ENCODE measurements at places on chromosomes 2 and 18.

DNA sequence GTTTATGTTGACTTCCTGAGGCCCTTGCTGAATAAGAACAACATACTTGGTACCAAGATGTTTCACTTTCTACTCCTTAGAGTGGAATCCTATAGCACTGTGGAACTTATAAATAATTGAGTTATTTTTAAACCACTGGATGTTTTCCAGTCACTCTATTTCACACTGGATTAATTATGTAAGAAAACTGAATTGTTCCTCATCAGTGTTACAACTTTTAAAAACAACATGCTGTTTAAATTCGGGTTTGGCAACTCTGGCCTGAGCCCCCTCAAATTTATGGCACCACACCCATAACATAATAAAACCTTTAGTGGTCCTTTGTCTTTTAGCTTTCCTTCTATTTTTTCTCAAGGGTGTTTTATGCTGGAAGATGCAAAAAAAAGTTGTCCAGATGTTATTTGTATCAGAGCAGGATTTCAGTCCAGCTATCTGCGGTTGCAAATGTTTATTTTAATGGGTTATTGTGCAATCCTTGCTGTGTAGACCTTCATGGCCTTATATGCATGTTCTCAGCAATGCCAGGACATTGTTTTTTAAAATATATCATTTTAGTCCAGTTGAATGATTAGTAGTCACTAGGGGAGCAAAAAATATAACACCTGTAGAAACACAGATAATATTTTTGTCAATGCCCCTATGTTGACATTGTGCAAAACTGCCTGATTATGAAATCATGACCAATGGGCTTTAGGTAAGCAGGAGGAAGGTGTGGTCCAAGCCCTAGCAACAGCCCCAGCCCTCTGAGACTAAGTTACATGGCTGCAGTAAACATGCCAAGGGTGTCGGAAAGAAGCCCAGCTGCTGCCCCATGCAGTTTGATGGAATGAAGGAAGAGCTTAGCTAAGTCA lies 638.0 kb upstream of the ZEB2 start:
- no peak for DNase-seq

GRCh38 chr2:101307950-101308431 lies 510 bp downstream of the RNF149 start:
- peak; percentile 15 for DNase-seq

- peak; percentile 93 for DNase-seq
These were observed 35.4 kb downstream of the MYL12B start for GRCh38 chr18:3297025-3297984.

GRCh38 chr2:197571627-197572271 lies 55.9 kb downstream of the MOB4 start:
- peak; percentile 3 for DNase-seq

- no peak for DNase-seq
These were observed 12.2 kb upstream of the ATP6V1B1 start for GRCh38 chr2:70923378-70924015.

GRCh38 chr2:74181739-74182138 lies 3.1 kb upstream of the MOB1A start:
- DNase-seq: peak; percentile 83

DNA sequence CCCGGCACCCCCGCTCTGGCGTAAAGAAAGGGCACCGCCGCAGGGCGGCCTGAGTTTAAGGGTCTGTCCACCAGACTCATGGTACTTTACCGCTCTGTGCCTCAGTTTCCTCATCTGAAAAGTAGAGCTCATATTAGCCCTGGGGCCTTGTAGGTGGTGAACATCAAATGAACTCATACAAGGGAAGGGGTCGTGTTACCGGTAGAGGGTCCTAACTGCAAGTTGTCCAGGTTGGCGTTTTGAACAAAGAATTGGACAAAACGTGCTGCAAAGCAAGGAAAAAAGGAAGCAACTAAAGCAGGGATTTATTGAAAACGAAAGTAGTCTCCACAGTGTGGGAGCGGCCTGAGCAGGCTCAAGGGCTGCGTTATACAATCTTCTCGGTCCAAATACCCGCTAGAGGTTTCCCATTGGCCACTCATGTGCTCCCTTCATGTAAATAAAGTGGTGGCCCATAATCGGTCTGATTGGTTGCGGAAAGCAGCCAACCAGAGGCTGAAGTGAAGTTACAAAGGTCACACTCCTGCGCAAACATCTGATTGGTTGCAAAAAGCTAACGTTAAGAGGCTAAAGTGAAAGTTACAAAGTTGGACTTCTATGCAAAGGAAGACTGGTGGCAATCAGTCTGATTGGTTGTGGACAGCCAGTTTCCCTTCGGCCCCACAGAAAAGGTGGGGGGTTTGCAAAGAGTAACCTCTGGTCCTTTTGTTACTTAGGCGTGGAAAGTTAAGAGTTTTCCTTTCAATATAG lies 80.7 kb upstream of the LDLRAD4 start:
- no peak for DNase-seq

- no peak for DNase-seq
These were observed 190.2 kb downstream of the SETBP1 start for GRCh38 chr18:44870631-44871502.

DNA sequence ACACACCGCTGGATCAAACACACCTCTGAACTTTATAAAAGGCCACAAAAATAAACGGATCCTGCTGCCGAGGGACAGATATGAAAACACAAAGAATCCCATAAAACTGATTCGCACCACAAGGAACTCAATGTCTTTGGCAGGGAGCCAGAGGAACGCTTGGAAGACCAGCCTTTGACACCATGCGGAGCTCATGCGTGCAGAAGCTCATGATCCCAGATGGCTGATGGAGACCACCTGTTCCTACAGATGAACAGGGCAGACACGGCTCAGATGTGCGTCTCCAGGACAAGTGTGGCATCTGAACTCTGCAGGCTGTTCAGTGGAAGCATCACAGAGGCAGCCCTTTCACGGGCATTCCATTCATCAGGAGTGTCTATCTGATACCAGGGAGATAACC lies 24.9 kb downstream of the COPS9 start:
- peak; percentile 89 for DNase-seq

DNA sequence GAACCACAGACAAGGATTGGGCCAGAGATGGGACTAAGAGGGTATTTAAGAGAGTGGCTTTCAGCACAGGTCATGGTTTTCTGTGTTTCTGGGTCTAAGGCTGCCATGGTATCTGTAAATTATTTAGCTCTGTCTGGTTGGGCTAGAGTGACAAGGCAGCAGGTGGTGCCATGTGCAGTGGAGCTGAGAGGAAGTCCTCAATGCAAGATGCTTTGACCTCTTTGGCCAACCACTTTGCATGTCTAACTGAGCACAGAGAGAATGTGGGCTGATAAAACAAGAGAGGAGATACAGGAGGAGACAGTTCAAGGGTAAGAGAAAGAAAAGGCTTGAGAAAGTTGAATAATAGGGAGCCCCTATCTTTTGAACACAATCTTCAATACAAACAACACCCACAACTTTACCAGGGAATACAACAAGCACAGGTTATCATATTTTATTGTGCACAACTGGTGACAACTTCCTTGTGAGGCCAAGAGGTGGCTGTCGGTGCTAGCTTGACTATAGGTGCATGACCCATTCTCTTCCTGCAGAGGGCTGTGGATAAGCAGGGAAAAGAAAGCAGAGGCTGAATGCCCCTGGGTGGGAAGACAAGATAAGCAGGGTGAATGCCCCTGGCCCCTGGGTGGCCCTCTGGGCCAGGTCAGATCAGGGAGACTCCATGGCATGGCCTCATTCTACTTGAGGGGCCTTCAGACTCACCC lies 12.3 kb downstream of the FLACC1 start:
- no peak for DNase-seq

GRCh38 chr2:9795071-9795470 lies 48.2 kb upstream of the TAF1B start:
- DNase-seq: no peak

DNA sequence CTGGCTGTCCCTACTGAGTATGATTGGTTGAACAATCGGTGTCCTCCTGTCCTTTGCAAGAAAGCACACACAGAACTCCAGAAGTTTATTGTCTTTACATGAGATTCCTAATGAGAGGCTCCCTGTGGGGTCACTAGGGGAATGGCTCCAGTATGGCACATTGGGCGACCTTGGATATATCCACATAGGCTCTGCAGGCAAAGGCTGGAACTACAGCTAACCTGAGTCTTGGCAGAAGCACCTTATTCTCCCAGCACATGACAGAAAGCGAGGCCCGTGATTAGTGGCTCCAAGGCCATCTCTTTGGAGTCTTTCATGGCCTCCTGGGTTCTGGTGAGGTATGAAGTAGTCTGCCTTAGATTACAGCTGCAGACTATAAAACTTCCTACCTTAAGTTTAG lies 49.0 kb downstream of the ZDBF2 start:
- no peak for DNase-seq

GRCh38 chr2:37786854-37787253 lies 115.4 kb upstream of the CDC42EP3 start:
- peak; percentile 90 for DNase-seq

DNA sequence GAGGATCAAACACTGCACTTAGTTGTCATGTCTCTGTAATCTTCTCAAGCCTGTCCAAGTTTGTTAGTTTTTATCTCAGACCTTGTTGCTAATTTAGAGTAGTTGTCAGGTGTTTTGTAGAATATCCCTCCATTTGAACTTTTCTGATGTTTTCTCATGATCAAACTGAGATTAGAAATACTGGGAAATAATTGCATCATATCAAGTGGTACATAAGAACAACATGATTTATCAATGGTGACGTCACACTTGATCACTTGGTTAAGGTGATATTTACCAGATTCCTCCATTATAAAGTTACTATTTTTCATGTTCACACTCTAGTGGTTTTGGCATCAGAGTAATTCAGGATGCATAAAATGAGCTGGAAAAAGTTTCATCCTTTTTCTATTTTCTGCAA lies 1182.4 kb upstream of the ZEB2 start:
- no peak for DNase-seq

- no peak for DNase-seq
These were observed 12.2 kb downstream of the STK25 start for GRCh38 chr2:241496003-241496707.

- no peak for DNase-seq
These were observed 559.9 kb upstream of the MEX3C start for GRCh38 chr18:51757255-51757924.

- DNase-seq: no peak
These were observed 27.6 kb downstream of the MRPL33 start for GRCh38 chr2:27798948-27799645.

GRCh38 chr2:46372475-46372874 lies 75.3 kb downstream of the EPAS1 start:
- DNase-seq: no peak

DNA sequence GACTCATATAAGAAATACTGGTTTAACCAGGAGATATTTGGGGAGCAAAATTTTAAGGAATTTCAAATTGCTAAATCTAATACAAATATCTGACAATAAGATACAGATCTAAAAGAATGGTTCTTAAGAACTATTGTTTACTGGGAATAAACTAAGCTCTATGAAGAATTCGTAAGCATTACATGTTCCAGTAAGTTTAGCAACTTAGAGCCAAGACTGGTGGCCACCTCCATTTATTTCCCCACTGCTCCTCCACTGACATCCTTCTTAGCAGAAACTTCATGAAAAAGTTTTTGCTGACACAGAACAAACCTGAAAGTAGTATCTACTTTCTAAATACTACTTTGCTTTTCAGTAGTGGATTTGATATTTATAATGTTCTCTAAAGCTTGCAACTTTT lies 83.0 kb downstream of the ACSL3 start:
- no peak for DNase-seq

DNA sequence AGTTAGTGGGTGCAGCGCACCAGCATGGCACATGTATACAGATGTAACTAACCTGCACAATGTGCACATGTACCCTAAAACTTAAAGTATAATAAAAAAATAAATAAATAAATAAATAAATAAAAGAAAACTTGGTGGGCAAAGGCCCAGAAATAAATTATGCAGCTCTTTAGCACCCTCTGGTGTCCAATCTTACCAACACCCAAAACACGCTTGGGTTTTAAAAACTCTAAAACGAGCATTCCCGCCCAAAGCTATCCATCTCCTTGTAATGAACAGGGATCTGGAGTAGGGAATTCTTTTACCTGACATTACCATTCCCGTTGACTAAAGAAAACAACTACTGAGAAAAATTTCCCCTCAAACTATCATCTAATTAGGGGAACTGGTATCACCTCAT lies 2005.9 kb upstream of the CELF4 start:
- DNase-seq: peak; percentile 10

- DNase-seq: no peak
These were observed 38.4 kb upstream of the STAT4 start for GRCh38 chr2:191189112-191189635.

- DNase-seq: no peak
These were observed 21.6 kb upstream of the SPATA3 start for GRCh38 chr2:230974096-230974913.

GRCh38 chr2:3464401-3465005 lies 54.8 kb downstream of the ADI1 start:
- DNase-seq: no peak

DNA sequence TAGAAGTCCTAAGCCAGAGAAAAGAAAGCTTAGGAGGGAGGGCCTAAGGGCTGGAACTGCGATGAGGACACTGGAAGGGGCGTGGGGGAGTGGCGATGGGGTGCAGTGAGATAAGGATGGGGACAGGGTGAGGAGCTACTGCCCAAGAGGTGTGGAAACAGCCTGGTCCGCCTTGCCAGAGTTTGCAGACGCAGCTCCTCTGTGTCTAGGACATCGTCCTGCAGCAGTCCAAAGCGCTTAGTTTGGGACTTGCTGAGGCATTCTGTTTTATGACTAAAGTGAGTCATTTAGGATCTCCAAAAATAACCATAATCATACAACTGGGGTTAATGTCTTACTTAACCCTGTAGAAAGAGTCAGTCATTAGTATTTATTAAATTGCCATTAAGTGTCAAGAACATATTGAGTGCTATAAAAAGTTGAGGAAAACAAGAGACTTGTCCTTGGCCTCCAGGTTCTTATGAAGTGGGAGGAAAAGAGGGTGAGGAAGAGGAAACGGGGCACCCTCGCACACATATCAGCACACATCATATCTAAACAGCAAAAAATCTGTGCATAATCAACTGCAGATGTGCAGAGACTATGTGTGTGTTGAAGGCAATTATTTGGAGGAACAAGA lies 74.8 kb downstream of the CDK15 start:
- DNase-seq: no peak

GRCh38 chr2:205424326-205424725 lies 258.0 kb upstream of the NRP2 start:
- no peak for DNase-seq

- no peak for DNase-seq
These were observed 259.5 kb upstream of the RAB12 start for GRCh38 chr18:8349608-8350323.

DNA sequence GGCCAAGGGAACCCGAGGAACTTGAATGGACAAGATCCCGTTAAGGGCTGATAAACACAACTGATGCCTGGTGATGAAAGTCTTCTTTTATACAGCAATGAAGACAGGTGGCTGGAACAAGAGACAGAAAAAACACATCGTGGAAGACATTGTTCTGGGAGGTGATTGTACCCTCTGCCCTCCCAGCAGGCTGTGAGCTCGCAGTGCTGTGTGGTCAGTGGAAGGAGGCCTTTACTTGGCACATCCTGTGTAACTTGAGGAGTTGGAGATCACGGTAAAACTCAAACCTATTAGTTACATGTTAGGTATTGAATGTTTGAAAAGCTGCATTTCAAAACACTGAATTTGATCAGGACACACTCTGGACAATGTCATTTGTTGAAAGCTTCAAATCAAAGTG lies 249.9 kb upstream of the EPAS1 start:
- DNase-seq: no peak

GRCh38 chr2:220451438-220451837 lies 824.0 kb downstream of the SLC4A3 start:
- DNase-seq: no peak

- DNase-seq: no peak
These were observed 8.3 kb upstream of the MRPL33 start for GRCh38 chr2:27762951-27763906.

GRCh38 chr18:24491927-24492834 lies 31.7 kb downstream of the HRH4 start:
- DNase-seq: no peak
